ENCODE measurements at places on chromosomes 11 and 22.

DNA sequence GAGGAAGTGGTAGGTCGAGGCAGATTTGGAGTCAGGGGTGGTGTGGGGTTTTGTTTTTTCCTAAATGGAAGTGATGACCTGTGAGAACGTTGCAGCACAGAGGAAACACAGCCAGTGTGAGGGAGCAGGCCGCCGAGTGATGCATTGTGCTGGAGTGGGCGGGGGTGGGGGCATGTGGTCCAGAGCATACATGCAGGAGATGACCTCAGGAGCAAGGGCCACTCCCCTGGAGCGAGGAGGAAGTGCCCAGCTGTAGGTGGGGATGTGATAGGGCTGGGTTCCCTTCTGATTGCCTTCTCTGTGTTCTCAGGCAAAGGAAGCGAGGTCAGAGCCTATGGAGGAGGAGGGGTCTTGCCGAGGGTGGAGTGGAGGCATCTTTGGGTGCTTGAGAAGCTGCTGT is 81.4 kb downstream of the PPP6R3 start:
- no peak for DNase-seq

GRCh38 chr11:72600557-72600956 is 73.7 kb downstream of the PDE2A start:
- DNase-seq, result no peak

- no peak for DNase-seq
Measured at GRCh38 chr11:17230867-17231851, 23.4 kb upstream of the PIK3C2A start.

DNA sequence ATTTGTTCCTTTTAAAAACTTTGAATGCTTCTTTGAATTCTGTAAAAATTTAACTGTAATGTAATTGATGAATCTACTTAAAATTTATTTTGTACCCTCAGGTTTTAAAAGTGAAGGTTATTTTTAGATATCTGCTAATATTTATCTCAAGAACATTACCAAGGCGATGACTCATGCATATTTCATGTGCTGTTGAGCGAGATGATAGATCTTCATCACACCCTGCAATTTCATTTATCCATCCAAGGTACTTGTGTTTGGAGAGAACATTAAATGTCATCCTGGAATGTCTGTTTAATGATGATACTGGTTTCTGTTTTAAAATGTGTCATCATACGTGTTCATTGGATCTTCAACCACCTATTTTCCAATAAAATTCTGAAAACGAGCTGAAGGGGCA is 6.7 kb upstream of the OOSP4A start:
- peak; percentile 2 for DNase-seq

GRCh38 chr11:776561-777287 is 563 bp downstream of the GATD1 start:
- no peak for DNase-seq

GRCh38 chr11:77866336-77866735 is 45.4 kb downstream of the AAMDC start:
- no peak for DNase-seq

GRCh38 chr11:46827995-46828394 is 18.1 kb downstream of the CKAP5 start:
- peak; percentile 9 for DNase-seq

DNA sequence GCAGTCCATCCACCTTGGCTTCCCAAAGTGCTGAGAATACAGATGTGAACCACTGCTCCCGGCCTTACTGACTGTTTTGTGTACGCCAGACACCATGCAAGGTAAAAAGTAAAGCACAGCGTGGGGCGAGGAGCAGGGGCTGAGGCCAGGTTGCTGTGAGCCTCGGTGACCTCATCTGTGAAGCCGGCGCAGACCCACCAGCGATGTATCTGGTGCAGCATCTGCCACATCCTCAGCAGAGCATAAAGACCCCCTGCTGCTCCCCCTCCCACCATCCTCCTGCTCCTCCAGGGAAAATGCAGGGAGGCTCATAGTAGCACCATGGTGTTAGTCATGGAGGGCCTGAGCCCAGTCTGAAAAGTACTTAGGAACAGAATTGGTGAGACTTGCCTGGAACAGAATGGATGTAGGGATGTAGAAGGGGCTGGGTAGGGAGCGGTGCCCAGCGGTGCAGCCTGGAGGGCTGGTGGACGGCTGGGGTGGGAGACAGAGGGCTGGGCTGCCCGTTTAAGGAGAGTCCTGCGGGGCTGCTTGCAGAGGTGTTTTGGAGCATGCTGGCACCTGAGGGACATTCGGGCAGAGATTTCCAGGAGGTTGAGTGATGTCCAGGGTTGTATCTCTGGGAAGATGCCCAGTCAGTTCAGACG is 462.4 kb downstream of the BRD1 start:
- no peak for DNase-seq

- DNase-seq, result no peak
Measured at GRCh38 chr22:37354261-37354660, 72.0 kb downstream of the CYTH4 start.

DNA sequence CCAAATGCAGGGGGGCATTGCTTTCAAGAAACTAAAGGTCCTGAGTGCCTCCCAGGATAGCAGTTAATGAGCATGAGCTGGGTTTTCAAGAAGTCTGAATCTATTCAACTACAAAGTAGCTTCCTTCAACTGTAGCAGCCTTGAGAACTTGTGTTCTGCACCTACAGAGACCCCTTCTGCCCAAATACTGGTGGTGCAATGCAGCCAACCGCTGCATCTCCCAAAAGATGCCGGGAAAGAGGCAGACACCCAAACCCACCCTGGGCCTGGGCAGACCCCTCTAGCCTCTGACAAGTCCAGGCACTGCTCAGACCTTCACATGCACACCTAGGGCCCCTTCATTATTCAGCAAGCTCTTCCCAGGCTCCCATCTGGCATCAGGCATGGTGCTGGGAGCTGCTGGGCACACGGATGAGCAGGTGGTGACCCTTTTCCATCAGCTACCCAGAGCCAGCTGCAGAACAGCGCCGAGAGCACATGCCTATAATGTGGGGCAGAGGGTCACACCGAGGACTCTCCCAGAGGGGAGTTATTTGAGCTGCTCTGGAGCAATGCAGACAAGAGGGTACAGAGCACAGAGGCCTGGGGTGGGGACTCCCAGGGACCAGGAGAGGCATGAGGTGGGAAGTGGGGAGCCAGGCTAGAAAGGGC is 44.9 kb upstream of the ETS1 start:
- DNase-seq, result peak; percentile 78
